Neural progenitor cell (in vitro differentiated cells): ENCODE measurements at places on chromosomes 1 and 21.

DNA sequence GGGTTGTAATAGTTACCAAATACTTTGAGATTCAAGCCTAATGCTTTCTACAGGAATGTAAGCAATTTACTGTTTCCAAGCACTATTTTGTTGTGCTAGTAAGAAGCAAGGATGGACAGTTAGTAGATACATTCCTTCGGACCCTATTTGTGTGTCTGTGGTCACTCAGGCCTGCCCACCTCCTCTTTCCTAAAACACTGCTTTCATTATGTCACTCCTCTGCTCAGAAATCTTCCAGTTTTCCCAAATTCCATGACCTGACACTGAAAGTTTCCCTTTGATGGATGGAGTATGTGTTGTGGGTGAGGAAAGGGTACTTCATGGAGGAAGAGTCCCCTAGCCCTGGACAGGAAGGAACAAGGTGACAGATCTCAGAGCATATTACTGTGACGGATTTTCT lies 141.1 kb downstream of the DISP1 start:
- DNase-seq, result no peak

- DNase-seq, result peak; percentile 79
These were observed 28.3 kb downstream of the OPTC start for GRCh38 chr1:203522237-203522636.

- DNase-seq, result no peak
These were observed 45.8 kb downstream of the NENF start for GRCh38 chr1:212478467-212479025.

DNA sequence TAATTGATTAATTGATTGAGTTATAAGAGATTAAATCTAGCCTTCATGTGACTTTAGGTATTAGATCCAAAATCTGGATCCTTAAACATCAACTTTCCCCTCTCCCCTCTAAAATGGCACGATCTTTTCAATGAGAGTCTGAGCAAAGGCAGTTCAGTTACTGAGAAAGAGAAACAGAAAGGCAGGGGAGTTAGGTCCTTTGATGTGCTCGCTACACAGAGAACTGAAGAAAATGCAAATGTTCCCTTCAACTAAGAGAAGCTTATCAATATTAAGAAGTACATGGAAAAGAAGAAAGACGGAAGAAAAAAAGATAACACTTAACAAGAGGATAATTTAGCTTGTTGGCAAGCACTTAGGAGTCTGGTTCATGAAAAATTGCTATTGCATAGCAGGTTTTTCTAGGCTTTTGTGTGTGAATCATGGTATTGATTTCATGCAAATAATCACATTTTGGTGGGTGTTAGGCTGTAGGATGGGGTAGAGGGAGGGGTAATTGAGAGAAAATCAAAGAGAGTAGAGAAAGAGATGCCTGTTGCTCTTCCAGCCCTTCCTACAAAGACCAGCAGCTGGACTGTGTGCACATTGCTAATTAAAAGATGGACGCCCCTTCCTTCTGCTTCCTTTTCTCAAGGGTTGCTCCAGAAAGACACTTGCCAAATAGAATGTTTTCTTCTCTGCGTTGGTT lies 307.6 kb upstream of the PLXNA2 start:
- DNase-seq, result no peak

DNA sequence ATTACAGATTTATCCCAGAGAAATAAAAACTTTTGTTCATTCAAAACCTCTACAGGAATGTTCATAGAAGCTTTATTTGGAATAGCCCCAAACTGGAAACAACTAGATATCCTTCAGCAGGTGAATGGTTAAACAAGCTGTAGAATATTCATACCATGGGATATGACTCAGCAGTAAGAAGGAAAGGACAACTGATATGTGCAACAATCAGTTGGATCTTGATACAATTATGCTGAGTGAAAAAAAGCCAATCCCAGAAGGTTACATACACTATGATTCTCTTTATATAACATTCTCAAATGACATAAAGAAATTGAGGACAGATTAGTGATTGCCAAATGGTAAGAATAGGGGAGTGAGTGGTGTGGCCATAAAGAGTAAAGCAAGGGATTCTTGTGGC lies 376.7 kb downstream of the S1PR1 start:
- DNase-seq, result no peak

DNA sequence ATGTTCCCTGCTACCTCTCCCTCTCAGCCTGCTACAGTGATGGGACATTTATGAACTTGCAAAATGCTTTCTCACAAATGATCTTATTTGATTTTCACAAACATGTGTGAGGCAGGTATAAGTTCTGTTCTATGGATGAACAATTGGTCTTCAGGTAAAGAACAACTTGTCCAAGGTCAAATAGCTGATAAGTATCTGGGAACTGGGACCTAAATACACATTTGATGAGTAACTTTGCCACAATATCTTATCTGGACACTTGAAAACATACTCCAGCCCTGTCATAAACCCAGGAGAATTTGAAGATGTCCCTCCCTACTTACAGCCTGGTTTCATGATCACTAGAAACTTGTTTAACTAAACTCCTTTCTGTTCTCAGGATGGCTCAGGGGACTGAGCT lies 23.0 kb downstream of the LRRN2 start:
- no peak for DNase-seq

- no peak for DNase-seq
These were observed 200.0 kb downstream of the TOMM20 start for GRCh38 chr1:234928642-234929041.
